Hippocampal formation (tissue), 2 donors: ENCODE measurements at places on chromosomes 1 and 21.

DNA sequence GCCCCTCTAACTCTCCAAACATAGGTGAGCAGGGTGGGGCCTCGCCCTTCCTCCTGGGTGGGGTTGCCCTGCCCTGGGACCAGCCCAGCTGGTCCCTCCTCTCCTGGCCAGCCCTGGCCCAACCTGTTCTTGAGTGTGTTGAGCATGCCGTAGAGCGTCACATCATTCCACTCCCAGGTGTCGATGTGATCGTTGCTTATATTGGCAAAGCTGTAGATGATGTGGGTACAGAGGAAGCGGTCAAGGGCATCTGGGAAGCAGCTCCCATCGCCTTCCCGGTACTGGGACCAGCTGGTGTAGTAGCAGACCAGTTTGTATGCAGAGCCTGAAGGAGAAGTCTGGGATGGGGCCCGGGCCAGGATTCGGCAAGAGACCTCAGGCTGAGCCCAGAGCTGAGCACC lies 1.4 kb downstream of the CHI3L1 start:
- no peak for DNase-seq

GRCh38 chr21:43194303-43195120 lies 25.7 kb downstream of the CRYAA start:
- no peak for DNase-seq

GRCh38 chr1:185046668-185047067 lies 1.3 kb downstream of the RNF2 start:
- no peak for DNase-seq

DNA sequence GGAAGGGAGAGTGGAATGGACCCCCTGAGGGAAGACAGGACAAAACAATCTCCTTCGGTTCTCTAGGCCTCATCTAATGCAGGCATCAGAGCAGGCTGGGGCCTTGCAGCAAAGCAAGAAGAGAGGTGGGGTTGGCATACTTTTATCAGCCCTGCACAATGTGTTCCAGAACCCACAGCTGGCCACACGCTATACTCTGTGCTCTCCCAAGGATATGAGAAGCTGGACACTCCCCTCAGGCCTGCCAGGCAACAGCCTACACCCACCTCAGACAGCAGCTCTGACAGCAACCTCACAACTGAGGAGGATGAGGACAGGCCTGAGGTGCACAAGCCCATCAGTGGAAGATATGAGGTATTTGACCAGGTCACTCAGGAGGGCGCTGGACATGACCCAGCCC lies 27.3 kb downstream of the LY9 start:
- no peak for DNase-seq

GRCh38 chr1:235336903-235337302 lies 8.5 kb downstream of the GGPS1 start:
- DNase-seq: no peak

GRCh38 chr1:40059960-40060750 lies 19.6 kb downstream of the CAP1 start:
- DNase-seq: no peak

DNA sequence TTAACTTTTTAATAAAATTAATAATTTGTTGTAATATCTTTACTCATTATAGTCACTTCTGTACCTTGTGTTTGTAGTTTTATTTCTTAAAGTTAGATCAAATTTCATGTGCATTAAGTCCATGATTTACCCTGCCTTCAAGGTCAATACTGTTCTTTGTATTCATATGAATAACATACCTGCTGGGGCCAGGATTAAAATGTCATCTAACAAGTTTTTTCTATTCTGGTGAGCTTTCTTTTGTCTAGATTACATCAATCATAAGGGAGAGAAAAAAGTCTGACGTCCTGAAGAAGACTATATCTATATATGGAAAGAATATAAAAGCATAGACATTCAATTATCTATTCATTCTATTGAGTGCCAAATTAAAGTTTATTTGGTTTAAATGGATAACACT lies 232.6 kb downstream of the COL11A1 start:
- DNase-seq: no peak

- DNase-seq: no peak
Observed at GRCh38 chr1:68959461-68960030, 462.7 kb upstream of the DEPDC1 start.

DNA sequence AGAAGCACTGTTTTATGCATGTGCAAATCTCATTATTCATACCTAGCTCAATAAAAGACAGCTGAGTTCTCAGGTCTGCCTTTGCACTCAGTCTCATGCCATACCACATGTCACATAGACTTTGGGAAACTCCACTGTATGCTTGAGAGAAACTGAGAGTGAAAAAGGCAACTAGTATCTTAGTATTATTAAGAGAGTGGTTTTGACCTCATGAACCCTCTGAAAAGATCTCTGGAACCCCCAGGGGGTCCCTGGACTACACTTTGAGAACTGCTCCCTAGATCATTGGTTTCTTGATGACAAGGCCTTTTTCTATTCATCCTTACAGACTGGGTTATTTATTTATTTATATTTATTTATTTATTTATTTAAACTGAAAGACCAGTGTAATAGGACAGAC lies 3.7 kb upstream of the RHEX start:
- no peak for DNase-seq

DNA sequence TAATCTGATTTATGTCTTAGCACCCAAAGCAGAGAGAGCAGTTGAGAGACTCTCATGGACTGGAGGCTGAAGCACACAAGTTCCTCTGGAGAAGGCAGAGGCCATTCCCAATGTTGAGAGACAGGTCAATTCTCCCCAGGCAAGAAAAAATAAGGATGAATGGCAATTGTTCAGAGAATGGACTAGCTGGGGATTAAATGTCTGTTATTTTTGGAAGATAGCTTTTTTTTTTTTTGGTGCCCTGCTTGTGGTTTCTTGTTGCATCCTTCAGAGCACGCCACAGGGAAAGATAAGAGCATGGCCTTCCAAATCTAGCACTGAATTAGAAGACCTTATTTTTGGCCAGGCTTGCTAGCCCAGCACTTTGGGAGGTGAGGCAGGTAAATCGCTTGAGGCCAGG lies 65.6 kb upstream of the ERRFI1 start:
- DNase-seq: no peak

GRCh38 chr1:932776-933602 lies 9.3 kb downstream of the SAMD11 start:
- DNase-seq: no peak

DNA sequence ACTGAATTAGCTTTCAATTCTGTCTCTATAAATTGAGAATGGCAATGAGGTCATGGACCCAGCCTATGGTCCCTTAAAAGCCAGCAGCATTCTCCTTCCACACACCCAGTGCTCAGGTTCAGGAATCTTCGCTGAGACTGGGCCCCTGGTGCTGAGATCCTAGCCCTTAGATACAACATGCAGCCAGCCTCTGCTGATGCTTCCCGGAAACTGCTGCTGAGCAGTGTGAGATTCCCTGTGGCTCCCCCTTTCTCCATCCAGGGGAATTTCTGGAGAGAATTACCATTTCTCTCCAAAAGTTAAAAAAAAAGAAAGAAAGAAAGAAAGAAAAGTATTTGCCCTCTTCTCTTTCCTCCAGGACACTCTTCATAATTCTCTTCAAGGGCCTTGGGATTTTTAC lies 31.7 kb upstream of the RALGPS2 start:
- no peak for DNase-seq

DNA sequence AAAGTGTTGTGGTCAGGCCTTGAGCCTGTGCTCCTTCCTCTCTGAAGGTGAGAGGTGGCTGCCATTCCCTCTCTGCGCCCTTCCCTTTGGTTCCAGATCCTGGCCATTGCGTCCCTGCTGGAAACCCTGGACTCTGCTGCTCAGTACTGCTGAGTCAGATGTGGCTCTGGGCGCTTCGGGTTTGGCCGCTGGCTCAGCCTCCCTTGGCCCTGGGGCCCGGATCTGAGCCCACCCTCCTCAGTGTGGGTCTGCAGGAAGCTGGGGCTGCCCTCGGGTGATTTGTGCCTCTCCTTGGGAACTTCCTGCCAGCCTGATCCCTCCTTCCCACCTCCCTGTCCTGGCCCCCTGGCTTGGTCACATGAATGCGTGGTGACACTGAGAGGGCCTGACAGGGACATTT lies 32.2 kb downstream of the QSOX1 start:
- no peak for DNase-seq

DNA sequence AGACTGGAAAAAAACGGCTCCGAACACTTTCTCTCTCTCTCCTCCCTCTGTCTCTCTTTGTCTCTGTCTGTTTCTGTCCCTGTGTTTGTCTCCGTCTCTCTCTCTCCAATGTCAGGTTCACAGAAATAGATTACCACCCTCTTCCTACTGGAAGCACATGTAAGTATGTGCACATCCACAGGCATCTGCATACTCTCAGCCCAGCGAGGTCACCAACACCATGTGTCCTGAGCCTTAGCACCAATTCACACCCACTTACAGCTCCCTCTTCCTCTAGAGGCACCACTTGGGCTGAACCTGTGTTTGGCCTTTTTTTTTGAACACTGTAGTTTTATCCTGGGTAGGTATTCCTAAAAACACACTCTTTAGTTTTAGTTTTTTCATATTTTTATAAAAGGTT lies 130.5 kb downstream of the ETS2 start:
- no peak for DNase-seq

- peak; percentile 47 for DNase-seq
Observed at GRCh38 chr1:230002164-230002803, 64.8 kb upstream of the GALNT2 start.

- no peak for DNase-seq
Observed at GRCh38 chr1:151816548-151817352, 11.5 kb upstream of the LINGO4 start.

DNA sequence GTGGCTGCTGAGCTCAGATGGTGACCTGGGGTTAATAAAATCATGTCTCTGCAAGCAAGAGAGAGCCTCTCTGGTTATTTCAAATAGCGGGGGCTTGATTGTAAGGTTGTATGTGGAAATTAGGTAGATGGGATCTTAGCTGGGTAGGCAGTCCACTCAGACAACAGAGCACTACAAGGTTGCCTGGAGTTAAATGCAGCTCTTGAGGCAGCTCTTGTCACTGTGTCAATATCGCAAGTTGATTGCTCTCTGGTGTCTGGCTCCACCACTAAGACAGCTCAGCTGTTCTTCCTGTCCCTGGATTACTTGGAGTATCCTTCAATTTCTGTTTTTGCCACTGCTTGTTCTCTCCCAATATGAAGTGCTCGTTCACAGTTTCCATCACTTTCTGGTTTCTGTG lies 93.8 kb downstream of the C21orf91 start:
- no peak for DNase-seq

GRCh38 chr1:107590900-107591622 lies 373.9 kb downstream of the VAV3 start:
- no peak for DNase-seq

GRCh38 chr1:71834601-71835441 lies 447.5 kb downstream of the NEGR1 start:
- no peak for DNase-seq

DNA sequence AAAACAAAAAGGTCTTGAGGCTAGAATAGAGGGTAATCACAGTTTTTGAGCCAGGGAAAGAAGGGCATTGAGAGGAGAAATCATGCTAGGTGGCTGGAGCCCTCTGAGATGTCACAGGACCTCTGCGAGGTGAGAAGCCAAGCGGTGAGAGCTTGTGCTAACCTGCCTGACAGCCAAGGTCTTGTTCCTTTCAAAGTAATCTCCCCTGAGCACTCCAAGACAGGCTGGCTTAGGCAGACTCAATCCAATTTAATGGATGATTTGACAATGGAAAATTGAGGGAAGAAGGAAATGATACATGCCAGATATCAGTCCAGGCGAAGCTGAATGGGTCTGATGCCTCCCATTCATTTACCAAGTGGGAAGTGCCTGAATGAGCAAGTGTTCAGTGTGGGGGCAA lies 311.9 kb upstream of the PTBP2 start:
- no peak for DNase-seq

- no peak for DNase-seq
Observed at GRCh38 chr1:10799726-10800125, 3.3 kb upstream of the CASZ1 start.

DNA sequence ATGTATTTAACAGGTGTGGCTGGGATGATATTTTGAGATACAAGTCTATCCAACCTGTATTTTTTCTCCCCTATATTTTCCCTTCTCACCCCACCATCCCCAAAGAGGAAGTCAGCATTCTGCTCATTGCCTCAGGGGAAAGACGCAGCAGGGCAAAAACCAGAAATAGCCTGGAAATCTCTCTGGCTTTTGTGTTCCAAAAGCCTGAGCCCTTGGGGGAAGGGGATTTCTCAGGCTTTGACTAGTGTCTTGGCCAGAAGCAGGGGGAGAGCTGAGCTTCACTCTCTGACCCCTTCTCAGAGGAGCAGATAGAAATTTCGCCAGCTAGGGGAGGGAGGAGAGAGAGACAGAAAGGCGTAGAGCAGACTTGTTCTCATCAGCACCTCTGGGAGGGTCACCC lies 244.7 kb downstream of the RRAGC start:
- DNase-seq: no peak

DNA sequence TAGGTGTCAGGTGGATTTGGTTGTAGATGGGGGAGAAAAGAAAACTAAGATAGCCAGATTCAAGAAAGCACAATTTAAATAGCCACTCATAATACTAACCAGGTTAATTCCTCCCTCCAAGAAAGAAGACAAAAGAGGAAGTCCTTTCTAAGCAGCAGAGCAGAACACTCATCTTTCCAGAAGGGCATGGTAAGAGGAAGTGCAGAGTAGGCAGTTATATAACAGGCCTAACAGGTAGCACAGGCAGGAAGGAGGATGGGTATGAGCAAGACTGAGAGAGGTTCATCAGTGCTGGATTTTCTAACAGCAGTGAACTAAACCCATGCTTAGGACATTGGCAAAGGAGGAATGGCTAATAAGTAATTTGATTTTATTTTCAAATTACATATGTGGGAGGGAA lies 517.5 kb downstream of the PLPP3 start:
- DNase-seq: no peak

- DNase-seq: peak; percentile 26
Observed at GRCh38 chr1:154608397-154609270, 648 bp upstream of the ADAR start.

DNA sequence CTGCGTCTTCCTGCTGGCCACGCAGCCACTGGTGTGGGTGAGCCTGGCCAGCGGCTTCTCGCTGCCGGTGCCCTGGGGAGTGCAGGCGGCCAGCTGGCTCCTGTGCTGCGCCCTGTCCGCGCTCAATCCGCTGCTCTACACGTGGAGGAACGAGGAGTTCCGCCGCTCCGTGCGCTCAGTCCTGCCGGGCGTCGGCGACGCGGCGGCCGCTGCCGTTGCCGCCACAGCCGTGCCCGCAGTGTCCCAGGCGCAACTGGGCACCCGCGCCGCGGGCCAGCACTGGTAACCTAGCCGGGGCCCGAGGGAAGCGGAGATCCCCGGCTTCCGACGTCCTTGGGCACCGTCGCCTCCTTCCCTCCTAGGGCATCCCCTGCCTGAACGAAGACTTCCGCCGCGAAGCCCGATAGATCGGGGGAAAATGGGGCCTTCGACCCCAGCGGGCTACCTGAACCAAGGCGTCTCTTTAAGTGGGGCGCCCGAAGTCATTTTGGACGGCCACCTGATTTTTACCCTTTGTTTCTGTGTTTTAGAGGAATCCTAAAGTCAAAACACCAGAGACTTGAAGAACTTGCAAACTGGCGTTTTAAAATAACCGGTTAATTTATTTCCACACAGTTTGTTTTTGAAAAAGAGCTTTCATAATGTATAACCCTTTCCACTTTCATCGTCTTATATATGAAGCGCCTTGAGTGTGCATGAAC lies 2.0 kb downstream of the GPR88 start:
- no peak for DNase-seq

GRCh38 chr1:63866084-63866483 lies 92.3 kb downstream of the ROR1 start:
- no peak for DNase-seq

- DNase-seq: no peak
Observed at GRCh38 chr1:43436371-43436770, 17.4 kb downstream of the HYI start.

- DNase-seq: no peak
Observed at GRCh38 chr1:240338837-240339236, 247.2 kb downstream of the FMN2 start.

- DNase-seq: no peak
Observed at GRCh38 chr21:32946654-32947053, 79.1 kb upstream of the OLIG2 start.

GRCh38 chr1:2988256-2988655 lies 33.0 kb upstream of the ACTRT2 start:
- DNase-seq: peak; percentile 28
